ENCODE measurements at places on chromosomes 12 and 14.

GRCh38 chr12:67759829-67760228 is 111.3 kb downstream of the DYRK2 start:
- no peak for DNase-seq

DNA sequence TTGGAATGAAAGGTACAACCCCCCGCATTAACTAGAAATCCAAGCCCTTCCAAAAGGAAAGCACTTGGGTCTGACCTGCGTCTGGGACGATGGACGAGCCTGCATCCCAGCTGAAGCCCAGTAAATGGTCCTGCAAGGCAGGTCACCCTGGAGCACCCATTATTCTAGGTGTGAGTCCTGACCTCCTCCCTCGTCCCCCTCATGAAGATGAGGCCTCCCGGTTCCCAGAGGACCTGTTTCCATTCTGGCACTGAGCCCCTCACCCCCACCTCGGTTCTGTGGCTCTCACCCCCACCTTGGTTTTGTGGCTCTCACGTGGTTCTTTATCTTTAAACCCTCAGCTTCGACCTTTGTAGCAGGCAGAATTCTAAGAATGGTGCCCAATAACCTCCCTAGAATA is 7.3 kb downstream of the IFI27 start:
- no peak for DNase-seq

GRCh38 chr12:93347054-93347785 is 30.5 kb upstream of the NUDT4 start:
- DNase-seq: no peak

DNA sequence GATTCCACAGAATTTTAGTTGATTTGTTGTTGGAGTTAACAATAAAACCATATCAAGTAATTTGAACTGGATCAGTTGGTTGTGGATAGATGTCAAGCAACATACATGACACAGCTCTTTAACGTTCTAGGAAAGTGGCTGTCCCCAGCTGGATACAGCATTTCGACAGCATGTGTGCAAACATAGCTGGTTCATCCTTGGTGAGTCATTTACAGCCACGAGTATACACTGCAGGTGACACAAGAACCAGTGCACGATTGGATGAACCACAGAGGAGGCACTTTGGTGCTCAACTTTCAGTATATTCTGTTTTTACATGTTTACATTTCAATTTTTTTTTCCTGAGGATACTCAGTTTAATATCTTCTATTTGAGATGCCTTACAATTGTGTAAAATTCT is 242.4 kb downstream of the TMEM117 start:
- DNase-seq: no peak

- DNase-seq: no peak
These were observed 88.9 kb downstream of the RIMBP2 start for GRCh38 chr12:130627175-130627574.

DNA sequence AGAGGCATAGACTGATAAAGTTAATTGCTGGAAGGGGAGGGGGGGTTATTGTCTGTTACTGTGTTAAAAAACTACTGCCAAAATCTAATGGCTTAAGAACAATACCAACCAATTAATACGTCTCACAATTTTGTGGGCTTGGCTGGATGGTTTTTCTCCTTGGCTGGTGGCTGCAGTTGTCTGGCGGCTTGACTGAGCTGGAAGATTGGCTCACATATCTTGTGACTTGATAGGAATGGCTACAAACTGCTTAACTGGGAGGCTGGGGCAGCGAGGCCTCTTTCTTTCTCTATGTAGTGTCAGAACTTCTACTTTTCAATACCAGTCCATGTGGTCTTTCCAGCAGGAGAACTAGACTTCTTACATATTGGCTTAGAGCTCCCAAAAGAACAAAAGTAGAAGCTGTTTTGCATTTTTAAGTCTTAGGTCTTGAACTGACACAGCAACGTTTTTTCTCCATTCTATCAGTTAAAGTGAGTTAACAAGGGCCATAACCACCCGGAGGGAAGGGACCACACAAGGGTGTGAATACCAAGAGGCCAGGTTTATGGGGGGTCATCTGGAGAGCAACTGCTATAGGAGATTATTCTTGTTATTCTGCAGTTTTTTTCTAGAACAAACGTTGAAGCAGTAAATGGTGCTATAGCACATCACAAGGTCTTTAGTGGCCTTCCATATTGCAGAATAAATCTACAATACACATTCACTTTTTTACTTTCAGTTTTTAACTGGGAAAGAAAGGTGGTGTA is 46.9 kb downstream of the ZDHHC17 start:
- no peak for DNase-seq

- no peak for DNase-seq
These were observed 33.2 kb downstream of the TOGARAM1 start for GRCh38 chr14:44995196-44995595.

DNA sequence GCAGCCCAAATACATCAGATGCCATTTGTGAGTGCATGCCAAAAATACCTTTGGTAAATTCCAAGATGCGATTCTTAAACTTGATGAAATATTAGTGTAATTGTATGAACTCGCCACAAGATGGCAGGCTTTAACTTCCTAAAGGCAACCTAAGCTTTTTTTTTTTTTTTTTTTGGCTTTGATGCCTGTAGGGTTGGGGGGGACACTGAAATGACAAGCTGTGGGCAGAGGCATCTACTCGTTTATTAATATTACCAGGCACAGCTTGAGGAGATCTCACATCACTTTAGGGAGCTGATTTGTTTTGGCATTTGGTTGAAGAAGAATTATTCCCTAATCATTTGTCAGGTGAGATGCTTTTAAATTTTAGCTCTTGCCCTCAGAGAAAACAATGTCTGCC is 126.7 kb upstream of the CCDC196 start:
- DNase-seq: peak; percentile 8

- no peak for DNase-seq
These were observed 148.6 kb downstream of the ANO4 start for GRCh38 chr12:100942984-100943749.

GRCh38 chr14:71430678-71431376 is 501.4 kb upstream of the RGS6 start:
- no peak for DNase-seq

DNA sequence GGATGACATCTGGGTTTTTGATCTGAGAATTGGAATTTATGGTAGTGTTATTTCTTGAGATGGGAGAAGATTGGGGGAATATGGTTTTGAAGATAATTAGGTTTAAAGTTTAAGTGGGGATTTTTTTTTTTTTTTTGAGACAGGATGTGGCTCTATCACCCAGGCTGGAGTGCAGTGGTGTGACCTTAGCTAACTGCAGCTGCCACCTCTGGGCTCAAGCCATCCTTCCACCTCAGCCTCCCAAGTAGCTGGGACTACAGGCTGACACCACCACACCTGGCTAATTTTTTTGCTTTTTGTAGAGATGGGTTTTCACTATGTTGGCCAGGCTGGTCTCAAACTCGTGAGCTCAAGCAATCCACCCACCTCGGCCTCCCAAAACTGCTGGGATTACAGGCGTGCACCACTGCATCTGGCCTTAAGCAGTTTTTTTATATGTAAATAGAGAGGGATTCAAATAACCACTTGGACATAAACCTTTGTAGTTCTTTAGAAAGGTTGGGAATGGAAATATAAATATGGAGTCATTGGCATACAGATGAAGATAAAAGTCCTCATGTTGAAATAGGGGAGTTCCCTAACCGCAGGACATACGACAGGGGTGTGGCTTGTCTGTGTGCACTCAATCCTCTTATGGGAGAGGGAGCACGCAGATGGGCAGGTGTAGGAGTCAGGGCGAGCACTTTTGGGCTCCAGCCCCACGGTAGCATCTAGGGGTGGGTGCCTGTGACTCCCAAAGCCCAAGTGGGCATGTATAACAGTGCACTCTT is 4.7 kb downstream of the LIN52 start:
- no peak for DNase-seq

- DNase-seq: no peak
These were observed 2.0 kb upstream of the ATN1 start for GRCh38 chr12:6925540-6926279.

- DNase-seq: no peak
These were observed 34.3 kb upstream of the TTC7B start for GRCh38 chr14:90850487-90850886.

DNA sequence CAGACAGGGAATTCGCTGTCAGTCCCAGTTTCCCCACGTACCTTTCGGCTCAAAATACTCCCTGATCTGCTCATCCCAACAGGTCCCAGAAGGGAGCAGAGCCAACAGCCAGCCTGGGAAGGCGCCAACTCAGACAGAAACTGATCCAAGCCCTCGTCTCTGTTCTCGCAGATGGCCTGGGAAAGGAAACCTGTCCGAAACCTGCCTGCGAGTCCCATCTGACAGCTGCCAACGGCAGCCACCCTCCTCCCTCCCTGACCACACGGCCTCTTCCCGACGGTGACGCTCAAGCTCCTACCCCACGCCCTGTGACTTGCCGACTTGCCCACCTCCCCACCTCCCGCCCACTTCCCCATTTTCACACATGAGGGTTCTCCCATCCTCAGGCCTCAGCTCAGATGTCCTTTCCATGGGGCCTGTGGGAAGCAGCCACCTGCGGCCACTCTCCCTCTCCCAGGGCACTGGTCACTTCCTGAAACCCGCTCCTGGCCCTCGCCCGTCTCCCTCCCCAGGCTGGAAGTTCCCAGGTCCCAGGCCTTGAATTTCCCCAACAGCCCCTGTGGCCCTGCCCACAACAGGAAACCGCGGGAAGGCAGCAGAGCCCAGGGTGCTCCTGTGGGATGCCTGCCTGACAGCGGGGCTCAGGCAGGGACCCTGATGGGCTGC is 60.9 kb upstream of the FBRSL1 start:
- DNase-seq: no peak

DNA sequence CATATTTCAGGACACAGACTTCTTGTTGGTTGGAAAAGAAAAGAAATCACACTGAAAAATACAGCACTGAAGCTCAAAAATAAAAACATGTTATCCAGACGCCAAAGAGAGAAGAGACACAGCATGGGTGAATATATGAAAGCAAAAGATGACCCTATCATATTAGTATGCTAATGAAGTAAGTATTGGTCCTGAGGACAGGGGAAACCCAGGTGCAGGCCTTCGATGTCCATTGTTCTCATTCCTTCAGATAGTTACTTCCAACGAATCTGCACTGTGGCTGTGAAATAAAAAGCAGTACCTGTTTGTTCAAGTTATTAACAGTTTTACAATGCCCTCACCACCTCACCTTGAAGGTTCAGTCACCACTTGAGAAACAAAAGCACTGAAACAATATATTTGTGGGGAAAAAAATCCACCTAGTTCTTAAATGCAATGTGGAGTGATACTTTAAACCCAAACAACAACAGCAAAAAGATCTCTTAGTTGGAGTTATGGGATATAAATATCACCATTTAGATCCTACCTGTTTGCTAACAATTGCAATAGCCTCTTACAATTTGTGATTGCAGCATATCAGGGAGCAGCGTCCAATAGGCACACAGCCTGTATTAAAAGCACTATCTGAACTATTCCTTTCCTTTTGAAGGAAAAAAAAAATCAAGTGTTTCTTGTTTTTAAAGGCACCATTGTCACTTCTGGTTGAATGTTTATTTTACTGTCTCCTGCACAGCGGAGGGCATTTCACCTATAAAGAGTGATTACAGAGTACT is 188.1 kb downstream of the BCAT1 start:
- DNase-seq: no peak

- DNase-seq: no peak
These were observed 15.8 kb upstream of the KRAS start for GRCh38 chr12:25266497-25266896.

GRCh38 chr14:91470216-91470615 is 39.9 kb downstream of the PPP4R3A start:
- no peak for DNase-seq

All from effector CD4-positive, alpha-beta T cell (primary cell).